ENCODE measurements at places on chromosomes 11 and 22.

- peak overlapping the region; percentile 71 for H3K27ac ChIP-seq
- no peaks in the 10 kb centered on the region for H3K27me3 ChIP-seq
- no peaks in the 10 kb centered on the region for H3K36me3 ChIP-seq
- peak overlapping the region; percentile 36 for H3K4me3 ChIP-seq
- DNase-seq: no peak
- peaks cover 21% of the 10 kb centered on the region for H3K4me1 ChIP-seq
Measured at GRCh38 chr11:118834427-118835028, 43.6 kb upstream of the DDX6 start.

GRCh38 chr11:68449951-68450350 lies 10.6 kb upstream of the PPP6R3 start:
- no peak overlapping the region for H3K27ac ChIP-seq
- H3K4me3 ChIP-seq: no peak overlapping the region
- no peak for DNase-seq
- no peaks in the 10 kb centered on the region for H3K27me3 ChIP-seq
- peaks cover 6% of the 10 kb centered on the region for H3K4me1 ChIP-seq
- peaks cover 15% of the 10 kb centered on the region for H3K36me3 ChIP-seq

- H3K27me3 ChIP-seq: no peaks in the 10 kb centered on the region
- peaks cover 16% of the 10 kb centered on the region for H3K4me1 ChIP-seq
- H3K36me3 ChIP-seq: peaks cover 19% of the 10 kb centered on the region
- peak; percentile 33 for DNase-seq
- peak overlapping the region; percentile 77 for H3K27ac ChIP-seq
Measured at GRCh38 chr22:30636226-30637077, 871 bp downstream of the SLC35E4 start.

DNA sequence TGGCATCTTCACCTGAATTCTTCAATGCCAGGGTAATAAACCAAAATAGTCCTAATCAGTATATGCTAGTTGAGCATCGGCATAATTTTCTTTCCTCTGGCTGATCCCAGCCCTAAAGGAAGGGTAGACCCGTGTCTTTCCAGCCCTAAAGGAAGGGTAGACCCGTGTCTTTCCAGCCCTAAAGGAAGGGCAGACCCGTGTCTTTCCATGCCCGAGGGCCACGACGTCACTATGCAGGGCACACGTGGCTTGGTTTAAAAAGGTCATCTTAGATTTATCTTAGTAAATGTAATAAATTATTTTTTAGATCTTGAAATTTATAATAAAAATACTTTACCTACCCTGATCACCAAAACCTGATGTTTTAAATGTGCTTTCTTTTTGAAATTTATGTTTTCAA lies 45.5 kb downstream of the BID start:
- H3K27me3 ChIP-seq: no peaks in the 10 kb centered on the region
- no peak overlapping the region for H3K4me3 ChIP-seq
- no peak overlapping the region for H3K27ac ChIP-seq
- H3K4me1 ChIP-seq: peaks cover 24% of the 10 kb centered on the region

DNA sequence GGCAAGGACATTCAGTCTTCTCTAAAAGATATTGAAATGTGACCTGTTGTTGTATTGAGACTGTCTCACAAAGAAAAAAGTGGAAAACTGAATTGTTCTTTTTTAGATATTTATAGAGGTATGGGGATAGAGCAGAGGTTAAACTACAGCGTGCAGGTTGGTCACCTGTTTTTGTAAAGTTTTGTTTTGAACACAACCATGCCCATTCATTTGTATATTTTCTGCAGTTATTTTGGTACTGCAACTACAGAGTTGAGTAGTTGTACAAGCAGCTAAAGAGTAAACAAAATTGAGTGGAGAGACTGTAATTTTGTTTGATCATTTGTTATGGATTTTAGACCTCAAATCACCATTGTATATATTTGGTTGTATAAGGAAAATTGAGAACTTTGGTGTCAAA lies 11.3 kb downstream of the EED start:
- H3K36me3 ChIP-seq: peaks cover 30% of the 10 kb centered on the region
- H3K4me1 ChIP-seq: peaks cover 19% of the 10 kb centered on the region
- H3K27me3 ChIP-seq: no peaks in the 10 kb centered on the region

DNA sequence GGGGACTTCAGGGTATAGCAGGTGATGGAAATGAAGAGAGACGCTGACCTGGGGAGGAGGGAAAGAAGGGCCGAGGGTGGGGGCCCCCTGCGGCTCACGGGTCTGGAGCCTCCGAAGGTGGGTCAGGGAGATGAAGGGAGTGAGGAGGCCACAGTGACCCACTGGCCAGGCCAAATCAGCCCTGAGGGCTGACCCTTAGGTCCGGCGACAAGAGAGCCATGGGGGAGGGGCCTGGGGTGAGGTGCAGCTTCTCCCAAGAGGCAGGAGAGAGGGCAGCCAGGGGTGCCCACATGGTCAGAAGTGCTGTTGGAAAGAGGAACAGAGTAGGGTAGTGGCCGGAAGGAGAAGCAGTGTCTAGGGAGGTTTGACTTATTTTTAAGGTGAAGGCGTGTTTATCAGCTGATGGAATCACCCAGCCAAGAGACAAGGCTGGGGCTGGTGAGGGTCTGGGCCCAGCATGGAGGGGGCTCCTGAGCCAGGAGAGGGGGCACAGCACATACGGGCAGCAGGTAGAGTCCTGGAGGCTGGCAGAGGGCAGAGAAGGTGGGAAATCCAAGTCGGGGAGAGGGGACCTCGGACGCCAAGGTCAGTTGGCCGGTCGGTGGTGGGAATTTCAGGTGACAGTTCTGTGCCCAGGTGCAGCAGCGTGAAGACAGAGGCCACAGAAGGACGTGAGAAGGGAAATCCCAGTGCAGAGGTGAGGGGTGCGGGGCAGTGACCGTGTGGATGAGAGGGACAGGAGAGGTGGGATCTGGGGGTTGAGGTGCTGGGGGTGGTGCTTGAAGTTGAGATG lies 49.0 kb downstream of the LINC01488 start:
- no peaks in the 10 kb centered on the region for H3K36me3 ChIP-seq
- no peak overlapping the region for H3K4me3 ChIP-seq
- no peak for DNase-seq
- no peaks in the 10 kb centered on the region for H3K4me1 ChIP-seq
- peaks cover 23% of the 10 kb centered on the region for H3K27me3 ChIP-seq
- no peak overlapping the region for H3K27ac ChIP-seq

DNA sequence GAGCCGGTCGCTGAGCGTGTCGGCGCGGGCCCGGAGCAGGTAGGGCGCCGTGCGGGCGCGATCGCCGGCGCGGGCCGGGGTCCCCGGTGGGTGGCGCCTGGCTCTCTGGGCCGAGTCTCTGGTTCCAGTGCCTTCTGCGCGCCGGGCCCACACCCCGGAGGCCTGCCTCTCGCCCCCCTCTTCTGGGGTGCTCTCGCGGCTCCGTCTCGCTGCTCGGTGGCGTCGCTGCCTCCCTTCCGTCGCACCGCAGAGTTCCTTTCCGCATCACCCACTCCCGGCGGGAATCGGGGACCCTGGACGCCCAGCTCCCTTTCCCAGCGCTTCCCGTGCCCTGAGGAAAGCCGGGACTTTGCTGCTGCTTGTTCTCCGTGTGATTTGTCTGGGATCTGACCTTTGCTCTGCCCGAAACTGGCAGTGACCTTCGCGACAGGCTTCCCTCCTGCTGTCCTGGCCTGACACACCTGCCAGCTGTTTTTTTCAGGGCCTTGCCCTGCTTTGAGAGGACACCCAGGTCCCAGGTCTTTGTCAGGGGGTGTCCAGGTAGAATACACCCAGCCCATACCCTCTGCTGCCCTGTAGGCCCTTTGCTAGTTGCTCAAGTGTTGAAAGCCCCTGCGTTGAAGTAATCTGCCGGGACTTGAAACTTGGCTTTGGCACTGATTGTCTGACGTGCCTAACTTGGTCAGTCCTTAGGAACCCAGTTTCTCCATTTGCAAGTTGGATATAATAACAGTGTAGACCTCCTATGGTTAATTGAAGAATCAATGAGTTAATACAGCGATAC lies 711 bp downstream of the FDX1 start:
- peak overlapping the region; percentile 93 for H3K27ac ChIP-seq
- H3K36me3 ChIP-seq: peaks cover 2% of the 10 kb centered on the region
- no peaks in the 10 kb centered on the region for H3K27me3 ChIP-seq
- peak overlapping the region; percentile 98 for H3K4me3 ChIP-seq
- peaks cover 38% of the 10 kb centered on the region for H3K4me1 ChIP-seq

GRCh38 chr11:119691020-119691666 lies 37.9 kb downstream of the NECTIN1 start:
- no peaks in the 10 kb centered on the region for H3K36me3 ChIP-seq
- no peaks in the 10 kb centered on the region for H3K27me3 ChIP-seq
- peak; percentile 26 for DNase-seq
- no peak overlapping the region for H3K27ac ChIP-seq
- H3K4me1 ChIP-seq: peaks cover 21% of the 10 kb centered on the region

DNA sequence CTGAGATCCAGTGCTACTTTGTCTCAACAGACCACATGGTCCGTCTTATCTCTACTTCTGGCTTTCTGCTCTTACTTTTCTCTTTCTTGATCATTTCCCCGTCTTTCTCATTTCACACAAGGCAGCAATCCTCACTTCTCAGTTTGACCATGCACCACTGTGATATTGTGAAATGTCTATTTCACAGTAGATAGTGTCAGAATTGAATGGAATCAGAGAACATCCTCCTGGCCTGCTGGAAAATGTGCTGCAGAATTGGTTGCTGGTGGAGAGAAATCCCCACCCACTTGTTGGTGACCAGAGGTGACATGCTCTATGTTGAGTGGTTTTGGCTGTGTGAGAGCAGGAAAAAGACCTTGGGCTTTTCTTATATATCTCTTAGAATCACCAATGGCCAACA lies 57.8 kb upstream of the RCN1 start:
- peaks cover 5% of the 10 kb centered on the region for H3K27me3 ChIP-seq
- no peak overlapping the region for H3K27ac ChIP-seq
- H3K4me3 ChIP-seq: no peak overlapping the region
- no peak for DNase-seq
- H3K4me1 ChIP-seq: no peaks in the 10 kb centered on the region
- H3K36me3 ChIP-seq: no peaks in the 10 kb centered on the region

DNA sequence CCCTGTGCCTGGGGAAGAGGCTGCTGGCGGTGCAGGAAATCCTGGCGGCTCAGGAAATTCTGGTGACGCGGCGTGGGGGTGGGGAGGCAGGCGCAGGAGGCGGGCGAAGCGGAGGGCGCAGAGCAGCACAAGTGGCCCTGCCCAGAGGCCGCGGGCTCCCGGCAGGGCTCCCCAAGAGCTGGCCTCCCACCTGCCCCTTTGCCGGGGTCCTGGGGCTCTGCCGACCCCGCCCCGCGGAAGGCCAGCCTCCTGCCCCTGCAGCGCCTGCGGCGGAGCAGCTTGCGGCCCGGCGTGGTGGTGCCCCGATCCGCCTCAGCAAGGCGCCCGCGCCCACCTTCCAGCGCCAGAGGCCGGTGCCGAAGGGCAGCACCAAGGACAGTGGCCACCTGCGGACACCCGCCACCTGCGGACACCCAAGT lies 100.2 kb upstream of the OR4C13 start:
- H3K27ac ChIP-seq: no peak overlapping the region
- H3K27me3 ChIP-seq: no peaks in the 10 kb centered on the region
- no peaks in the 10 kb centered on the region for H3K4me1 ChIP-seq
- H3K4me3 ChIP-seq: no peak overlapping the region
- no peaks in the 10 kb centered on the region for H3K36me3 ChIP-seq
- no peak for DNase-seq

DNA sequence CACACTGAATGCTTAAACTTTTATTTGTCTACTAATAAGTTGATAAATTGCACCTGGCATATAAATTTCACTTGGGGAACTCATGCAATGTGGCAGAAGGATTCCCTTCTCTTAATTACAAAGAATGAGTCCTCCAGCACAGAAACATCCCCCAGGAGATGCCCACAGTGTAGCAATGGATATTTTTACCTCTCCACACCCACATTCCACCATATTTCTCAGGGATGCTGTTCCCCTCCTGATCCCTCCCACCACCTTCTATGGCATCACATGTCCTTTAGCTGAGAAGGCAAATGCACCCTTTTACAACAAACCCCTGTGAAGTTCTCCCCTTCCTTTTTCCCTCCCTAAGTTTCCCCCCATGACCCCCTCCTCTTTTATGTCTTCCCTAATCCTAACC lies 56.1 kb upstream of the UBASH3B start:
- H3K4me3 ChIP-seq: no peak overlapping the region
- H3K27me3 ChIP-seq: peaks cover 7% of the 10 kb centered on the region
- H3K36me3 ChIP-seq: no peaks in the 10 kb centered on the region
- H3K4me1 ChIP-seq: no peaks in the 10 kb centered on the region
- H3K27ac ChIP-seq: no peak overlapping the region
- DNase-seq: no peak

DNA sequence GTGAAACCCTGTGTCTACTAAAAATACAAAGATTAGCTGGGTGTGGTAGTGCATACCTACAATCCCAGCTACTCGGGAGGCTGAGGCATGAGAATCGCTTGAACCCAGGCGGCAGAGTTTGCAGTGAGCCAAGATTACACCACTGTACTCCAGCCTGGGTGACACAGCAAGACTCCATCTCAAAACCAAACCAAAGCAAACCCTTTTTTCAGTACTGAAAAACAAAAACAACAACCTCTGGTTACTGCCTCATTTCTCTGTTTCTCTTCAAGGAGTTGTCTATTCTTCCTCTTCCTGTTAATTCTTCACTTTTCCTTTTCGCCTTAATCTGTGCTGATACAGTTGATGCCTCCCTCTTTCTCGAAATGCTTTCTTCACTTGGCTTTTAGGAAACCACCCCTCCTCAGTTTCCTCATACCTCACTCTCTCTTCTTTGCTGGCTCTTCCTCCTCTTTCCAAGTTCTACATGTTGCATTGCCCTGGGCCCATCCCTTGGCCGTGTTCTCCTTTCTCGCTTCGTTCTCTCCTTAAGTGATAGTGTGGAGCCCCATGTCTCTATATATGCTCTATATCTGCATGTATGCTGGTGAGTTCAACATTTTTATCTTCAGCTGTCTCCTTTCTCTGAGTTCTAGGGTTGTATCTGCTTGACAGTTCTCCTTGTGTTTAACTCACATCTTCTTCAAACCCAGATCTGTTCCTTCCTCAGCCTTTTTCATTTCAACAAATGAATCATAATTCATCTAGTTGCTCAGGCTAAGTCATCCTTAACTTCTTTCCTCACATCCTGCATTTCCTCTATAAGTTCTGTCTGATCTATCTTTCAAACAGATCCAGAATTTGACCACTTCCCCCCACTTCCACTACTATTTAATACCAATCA lies 37.1 kb downstream of the NUCB2 start:
- H3K27ac ChIP-seq: no peak overlapping the region
- H3K4me1 ChIP-seq: peaks cover 2% of the 10 kb centered on the region
- peaks cover 21% of the 10 kb centered on the region for H3K36me3 ChIP-seq

- H3K27me3 ChIP-seq: no peaks in the 10 kb centered on the region
- peaks cover 8% of the 10 kb centered on the region for H3K36me3 ChIP-seq
- H3K4me3 ChIP-seq: no peak overlapping the region
- H3K4me1 ChIP-seq: no peaks in the 10 kb centered on the region
- DNase-seq: no peak
Measured at GRCh38 chr11:31779374-31779791, 31.7 kb downstream of the PAX6 start.

GRCh38 chr11:115279813-115280761 lies 224.1 kb downstream of the CADM1 start:
- no peaks in the 10 kb centered on the region for H3K36me3 ChIP-seq
- H3K4me3 ChIP-seq: no peak overlapping the region
- no peaks in the 10 kb centered on the region for H3K4me1 ChIP-seq
- no peak for DNase-seq
- H3K27ac ChIP-seq: no peak overlapping the region
- H3K27me3 ChIP-seq: no peaks in the 10 kb centered on the region

Data from activated naive CD8-positive, alpha-beta T cell treated with anti-CD3 and anti-CD28 coated beads for 36 hours (primary cell).